ENCODE measurements at places on chromosomes 5 and 9.

DNA sequence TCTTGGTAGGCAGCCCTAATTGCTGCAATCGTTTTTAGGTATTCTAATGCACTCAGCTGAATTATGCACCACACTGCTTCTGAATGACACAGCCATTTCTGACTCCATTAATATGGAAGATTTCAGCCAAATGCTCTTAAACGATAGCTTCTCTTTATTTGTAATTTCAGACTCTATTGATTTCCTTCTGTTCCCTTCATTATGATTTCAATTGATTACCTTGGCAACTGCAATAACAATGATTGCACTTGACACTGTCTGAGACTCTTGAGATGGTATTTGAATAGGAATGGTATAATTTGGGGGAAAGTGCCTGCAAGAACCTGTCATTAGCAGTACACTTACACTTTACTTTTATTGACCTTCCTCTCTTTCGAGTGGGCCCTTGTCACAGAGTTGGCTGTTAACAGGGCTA is 296.1 kb upstream of the DMAC1 start:
- no peak for DNase-seq

DNA sequence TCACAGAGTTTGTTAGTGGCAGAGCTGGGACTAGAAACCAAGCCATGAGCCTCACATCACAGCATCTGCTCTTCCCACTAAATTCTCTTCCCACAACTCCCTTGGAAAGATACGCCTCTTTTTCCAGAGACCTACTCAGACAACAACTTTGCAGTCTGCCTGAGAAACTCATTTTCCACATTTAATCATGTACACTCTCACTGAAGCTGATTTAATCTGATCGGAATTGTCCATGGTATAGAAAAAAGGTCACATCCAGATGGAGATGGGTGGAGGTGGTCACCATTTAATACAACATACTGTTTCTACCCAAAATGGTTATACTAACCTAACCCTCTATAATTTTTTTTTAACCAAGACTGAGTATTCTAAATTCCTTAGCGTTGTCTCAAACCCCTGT is 366.2 kb downstream of the ENC1 start:
- DNase-seq, result no peak

GRCh38 chr5:176614805-176615478 is 5.0 kb upstream of the GPRIN1 start:
- DNase-seq, result no peak

DNA sequence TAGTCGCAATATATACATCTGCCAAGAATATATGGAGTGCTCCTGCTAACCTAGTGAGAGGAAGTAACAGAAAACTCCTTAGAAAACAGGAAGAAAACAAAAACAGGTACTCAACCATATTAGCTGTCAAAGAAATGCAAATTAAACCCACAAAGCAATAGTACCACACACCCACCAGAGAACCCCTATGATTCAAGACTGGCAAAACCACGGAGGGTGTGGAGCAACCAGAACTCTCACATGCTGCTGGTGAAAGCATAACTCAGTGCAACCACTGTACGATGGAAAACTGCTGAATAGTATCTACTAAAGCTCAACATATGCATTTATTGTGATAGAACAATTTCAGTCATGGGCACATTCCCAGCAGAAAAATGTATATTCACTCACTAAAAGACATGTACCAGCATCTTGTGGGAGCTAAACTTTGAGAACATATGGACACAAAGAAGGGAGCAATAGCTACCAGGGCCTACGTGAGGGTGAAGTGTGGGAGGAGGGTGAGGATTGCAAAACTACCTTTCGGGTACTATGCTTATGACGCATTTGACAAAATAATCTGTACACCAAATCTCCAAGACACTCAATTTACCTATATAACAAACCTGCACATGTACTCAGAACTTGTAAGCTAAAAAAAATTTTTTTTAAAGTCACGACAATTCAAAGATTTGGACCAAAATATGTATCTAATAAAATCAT is 34.0 kb downstream of the PTPN3 start:
- no peak for DNase-seq

DNA sequence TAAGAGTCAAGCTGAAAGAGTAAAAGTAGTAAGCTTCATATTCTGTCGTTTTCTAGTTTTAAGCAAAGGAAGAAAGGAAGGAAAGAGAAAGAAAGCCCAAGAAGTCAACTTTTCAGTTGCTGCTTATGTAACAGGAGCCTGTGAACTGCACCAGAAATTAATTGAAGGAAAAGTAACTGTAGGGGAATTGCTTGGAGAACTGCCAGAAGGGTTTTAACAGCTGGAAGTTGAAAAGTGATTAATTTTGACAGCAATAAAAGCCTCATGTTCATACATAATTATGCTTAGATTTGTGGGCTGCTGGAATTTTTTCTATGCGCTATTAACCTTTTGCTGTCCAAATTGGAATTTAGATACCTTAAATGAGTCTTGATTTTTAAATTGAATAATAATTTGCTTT is 255.7 kb downstream of the ENC1 start:
- no peak for DNase-seq

GRCh38 chr9:125797930-125798329 is 50.8 kb downstream of the PBX3 start:
- DNase-seq, result no peak

DNA sequence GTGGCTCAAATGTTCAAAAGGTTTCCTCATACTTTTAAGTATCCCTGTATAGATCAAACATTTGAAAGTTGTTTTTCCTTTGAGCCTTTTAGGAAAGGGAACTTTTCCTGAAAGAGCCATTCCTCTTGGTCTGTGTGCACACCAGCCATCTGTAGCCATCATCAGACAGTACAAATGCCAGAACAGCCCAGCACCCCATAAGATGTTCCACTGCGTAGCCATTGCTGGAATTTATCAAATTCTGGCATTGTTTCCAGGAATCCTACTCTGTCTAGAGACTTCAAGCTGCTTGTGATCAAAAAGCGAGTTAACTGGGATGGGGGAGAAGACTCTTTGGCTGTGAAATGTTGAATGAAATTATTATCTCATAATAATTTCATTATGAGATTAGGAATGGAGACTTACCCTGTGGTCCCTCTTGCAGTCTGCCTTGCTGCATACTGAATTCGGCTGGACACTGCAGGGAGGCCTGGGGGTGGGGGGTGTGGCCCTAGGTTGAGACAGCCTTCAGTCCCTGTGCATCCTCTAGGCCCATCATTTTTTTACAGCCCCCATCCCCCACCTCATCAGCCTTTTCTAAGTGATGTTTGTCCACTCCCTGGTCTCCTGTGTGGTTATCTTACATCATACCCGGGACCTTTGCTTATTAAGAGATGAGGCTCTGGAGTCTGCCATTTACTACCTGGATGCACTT is 99.8 kb downstream of the RALGPS1 start:
- no peak for DNase-seq

DNA sequence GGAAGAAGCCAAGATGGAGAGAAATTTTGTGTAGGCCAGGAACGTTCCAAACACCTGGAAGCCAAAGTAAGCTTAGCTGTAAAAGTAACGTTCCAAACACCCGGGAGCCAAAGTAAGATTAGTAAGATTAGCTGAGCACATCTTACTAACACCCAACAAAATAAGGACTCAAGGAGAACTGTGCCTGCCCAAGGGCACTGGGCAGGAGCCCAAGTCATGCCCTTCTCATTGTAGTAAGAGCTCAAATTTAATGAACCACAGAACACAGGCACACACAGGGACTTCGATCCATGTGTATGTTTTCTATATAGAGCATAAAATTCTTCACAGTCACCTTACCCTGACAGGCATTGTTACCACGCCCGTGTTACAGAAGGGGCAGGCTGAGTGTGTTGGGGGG is 36.1 kb upstream of the NXNL2 start:
- no peak for DNase-seq

DNA sequence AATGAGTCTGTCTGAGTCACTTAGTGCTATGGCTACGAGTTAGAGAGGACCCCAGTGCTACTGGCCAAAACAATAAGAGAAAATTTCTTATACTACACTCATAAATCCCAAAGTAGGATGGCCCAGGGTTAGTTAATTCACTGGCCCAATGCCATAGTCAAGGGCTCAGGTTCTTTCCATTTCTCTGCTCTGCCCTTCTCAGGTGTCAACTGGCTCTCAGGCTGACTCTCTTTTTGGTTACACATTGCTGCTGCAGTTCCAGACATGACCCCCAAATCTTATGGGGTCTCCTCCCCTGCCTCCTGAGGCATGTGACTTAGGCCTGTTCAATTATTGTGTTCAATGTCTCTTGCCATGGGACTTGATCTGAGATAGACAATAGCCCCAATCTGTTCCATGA is 70.4 kb downstream of the ARHGEF37 start:
- DNase-seq, result no peak

DNA sequence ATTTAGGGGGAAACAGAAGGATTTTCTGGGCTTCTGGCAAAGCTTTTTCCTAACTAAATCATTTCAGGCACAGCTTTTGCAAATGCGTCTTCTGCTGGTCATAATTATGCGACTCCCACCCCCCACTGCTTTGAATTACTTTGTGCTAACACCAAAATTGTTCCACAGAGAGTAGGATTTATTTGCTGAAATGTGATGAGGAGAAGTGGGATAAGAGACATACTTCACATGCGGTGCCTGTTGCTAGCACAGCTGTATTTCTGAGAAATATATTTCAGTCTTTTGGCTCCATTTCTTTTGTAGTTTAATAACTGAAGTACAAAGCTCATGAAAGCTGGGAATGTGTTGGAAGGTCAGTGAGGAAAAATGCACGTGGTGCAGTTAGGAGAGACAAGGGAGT is 83.2 kb upstream of the TAS2R1 start:
- no peak for DNase-seq

DNA sequence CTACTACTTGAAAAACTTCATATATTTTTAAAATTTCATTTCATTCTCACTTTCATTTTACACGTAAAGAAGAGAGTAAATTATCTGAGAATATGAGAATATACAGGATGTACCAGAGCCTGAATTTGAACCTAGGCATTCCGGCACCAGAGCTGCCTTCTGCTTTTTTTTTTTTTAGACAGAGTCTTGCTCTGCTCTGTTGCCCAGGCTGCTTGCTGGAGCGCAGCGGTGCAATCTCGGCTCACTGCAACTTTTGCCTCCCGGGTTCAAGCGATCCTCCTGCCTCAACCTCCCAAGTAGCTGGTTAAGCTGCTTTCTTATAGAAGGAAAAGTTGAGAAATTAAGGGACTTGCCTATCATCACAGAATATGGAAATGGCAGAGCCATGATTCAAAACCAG is 540.1 kb downstream of the EBF1 start:
- no peak for DNase-seq

- DNase-seq, result no peak
Measured at GRCh38 chr9:137710704-137711103, 91.9 kb downstream of the EHMT1 start.

DNA sequence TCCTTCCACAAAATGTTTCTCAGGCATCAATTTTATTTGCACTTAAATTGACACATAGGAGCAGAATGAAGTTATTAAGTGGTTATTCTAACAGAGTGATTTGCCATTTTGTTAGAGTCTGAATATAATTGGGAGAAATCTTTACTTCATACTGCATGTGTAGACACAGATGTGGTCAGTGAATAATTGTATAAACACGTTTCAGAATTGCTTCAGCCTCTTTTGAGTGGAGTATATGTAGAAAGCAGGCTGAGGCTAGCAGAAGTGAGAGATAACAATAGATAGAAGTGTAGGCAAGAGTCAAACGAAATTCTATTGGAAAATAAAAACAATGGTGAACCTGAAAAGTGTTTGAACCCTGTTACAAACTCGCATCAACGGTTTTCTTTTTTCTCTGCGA is 270.7 kb downstream of the TMEM167A start:
- DNase-seq, result no peak

GRCh38 chr5:103436656-103437055 is 125.9 kb downstream of the NUDT12 start:
- DNase-seq, result no peak

- no peak for DNase-seq
Measured at GRCh38 chr9:35338561-35339274, 151.2 kb upstream of the RUSC2 start.

- DNase-seq, result no peak
Measured at GRCh38 chr5:58875599-58875998, 292.7 kb downstream of the RAB3C start.

DNA sequence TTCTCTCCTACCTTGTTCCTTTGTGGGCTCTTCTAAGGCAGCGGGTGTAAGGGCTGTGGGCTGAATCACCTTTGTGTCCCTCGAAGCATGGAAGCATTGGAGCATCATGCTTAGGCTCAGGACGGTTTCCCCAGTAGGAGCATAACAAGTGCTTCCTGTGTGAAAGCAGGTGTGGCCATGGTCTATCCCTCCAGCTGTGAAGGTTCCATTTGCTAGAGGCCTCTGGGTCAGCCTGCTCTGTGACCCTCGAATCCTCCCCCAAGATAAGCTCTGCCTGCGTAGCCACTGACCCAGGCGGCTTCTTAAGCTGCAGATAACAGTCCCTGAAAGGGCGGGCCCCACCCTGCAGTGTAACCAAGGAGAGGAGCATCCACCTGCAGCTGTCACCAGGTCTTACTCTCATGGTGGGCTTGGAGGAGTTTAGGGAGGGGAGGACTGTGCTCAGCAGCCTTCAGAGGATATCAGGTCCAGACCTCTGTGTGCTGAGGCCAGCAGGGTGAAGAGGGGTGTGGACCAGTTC is 8.4 kb upstream of the NDST1 start:
- no peak for DNase-seq

DNA sequence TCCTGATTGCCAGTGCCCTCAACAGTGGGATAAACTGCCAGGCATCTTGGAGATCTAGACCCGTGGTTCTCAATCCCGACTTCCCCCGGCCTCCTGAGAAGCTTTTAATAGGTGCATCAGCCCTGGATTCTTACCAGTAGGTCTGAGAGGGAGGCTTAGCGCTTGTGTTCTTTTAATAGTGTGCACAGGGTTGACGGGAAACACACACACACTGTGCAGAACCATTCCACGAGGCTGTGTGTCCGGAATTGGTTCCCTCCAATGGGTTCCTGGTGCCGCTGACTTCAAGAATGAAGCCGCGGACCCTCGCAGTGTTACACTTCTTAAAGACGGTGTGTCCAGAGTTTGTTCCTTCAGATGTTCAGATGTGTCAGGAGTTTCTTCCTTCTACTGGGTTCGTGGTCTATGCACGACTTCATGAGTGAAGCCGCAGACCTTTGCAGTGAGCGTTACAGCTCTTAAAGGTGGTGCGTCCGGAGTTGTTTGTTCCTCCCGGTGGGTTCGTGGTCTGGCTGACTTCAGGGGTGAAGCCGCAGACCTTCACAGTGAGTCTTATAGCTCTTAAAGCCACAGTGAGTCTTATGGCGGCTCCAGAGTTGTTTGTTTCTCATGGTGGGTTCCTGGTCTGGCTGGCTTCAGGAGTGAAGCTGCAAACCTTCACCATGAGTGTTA is 46.6 kb upstream of the PRSS3 start:
- DNase-seq, result no peak

GRCh38 chr5:88929385-88929784 is 46.4 kb upstream of the MEF2C start:
- DNase-seq, result no peak

Measured in stimulated activated CD4-positive, alpha-beta T cell treated with anti-CD3 and anti-CD28 coated beads, TNF-alpha, amount 100 ng/mL, for 1 hour (primary cell).